ENCODE measurements at places on chromosomes 16 and 17. TPM values are rescaled to one million over a fixed set of nuclear protein-coding genes. Genes with fewer than 3 reads are reported as not detected.

DNA sequence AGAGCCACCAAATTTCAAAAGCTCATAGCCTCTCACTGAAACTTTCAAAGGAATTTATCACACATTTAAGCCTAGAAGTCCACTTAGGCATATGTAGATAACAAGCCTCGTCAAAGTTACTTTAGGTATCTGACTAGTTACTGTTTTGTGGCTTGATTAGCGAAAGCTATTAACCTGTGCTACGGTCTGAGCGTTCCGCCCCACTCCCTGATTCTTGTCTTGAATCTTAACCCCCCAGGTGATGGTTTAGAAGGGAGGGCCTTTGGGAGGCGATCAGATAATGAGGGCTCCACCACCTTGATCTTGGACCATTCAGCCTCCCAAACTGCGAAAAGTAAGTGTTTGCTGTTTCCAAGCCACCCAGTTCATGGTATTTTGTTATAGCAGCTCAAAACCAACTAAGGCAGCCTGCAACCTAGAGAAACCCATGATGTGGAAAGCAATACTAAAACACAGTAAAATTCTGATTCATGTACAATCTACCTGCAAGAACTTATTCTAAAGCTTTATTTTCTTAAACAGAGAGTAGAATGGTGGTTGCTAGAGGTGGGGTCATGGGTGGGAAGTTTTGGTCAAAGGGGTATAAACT, 7.1 kb downstream of the HSDL1 start:
- H3K27me3 ChIP-seq = no peaks in the 10 kb centered on the region
- H3K4me1 ChIP-seq = peaks cover 6% of the 10 kb centered on the region
- H3K36me3 ChIP-seq = no peaks in the 10 kb centered on the region
- DNase-seq = no peak
- H3K27ac ChIP-seq = no peak overlapping the region

DNA sequence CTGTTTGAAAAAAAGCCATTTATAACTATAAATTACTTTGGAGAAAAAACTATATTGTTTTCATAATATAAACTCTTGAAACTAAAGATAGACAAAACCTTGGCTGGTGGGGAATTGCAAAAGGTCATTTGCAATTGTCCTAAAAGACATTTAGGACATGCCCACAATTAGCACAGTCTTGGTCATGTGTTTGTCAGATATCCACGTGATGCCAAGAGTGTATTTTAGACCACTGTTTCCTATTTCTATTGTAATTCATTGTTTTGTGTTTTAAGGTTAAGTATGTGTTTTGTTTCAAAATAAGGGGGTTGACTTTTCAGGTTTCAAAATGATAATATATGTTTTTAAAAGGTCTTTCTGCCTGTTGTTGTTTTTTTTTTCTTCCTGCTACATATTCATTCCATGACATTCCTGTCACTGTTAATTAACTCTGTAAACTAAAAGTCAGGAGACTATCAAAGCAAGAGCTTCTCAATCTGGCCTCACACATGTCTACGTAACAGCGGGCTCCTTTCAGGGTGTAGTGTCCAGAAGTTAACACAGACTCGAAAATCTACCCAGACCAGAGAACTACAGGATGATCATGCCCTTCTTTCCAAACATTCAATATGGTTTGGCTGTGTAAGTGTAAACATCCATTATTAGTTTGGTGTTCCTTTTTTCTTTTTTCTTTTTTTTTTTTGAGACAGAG, 58.7 kb downstream of the COG7 start:
- no peak for DNase-seq
- no peak overlapping the region for H3K4me3 ChIP-seq
- no peaks in the 10 kb centered on the region for H3K27me3 ChIP-seq
- H3K36me3 ChIP-seq = peaks cover 80% of the 10 kb centered on the region
- no peak overlapping the region for H3K27ac ChIP-seq
- peaks cover 29% of the 10 kb centered on the region for H3K4me1 ChIP-seq

DNA sequence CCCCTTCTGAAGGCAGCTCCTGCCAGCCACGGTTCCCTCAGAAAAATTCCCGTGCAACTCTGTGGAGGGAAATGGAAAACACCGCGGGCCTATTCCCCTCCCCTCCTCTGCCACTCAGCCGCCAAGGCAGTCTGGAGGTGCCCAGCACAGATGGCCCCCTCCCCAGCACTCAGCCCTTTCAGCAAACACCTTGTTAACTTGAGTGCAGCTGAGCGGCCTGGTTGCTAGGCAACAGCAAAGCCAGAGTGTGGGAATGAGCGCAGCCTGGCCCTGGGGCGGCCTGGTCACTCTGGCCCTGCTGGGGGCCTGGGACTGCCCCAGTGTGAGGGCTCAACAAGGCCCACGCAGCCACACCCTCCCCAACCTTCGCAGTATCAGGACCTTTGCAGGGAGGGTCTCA, 32.8 kb downstream of the CACNA1G start:
- no peaks in the 10 kb centered on the region for H3K36me3 ChIP-seq
- H3K4me1 ChIP-seq = peaks cover 13% of the 10 kb centered on the region
- H3K4me3 ChIP-seq = no peak overlapping the region
- H3K27me3 ChIP-seq = no peaks in the 10 kb centered on the region
- no peak overlapping the region for H3K27ac ChIP-seq

DNA sequence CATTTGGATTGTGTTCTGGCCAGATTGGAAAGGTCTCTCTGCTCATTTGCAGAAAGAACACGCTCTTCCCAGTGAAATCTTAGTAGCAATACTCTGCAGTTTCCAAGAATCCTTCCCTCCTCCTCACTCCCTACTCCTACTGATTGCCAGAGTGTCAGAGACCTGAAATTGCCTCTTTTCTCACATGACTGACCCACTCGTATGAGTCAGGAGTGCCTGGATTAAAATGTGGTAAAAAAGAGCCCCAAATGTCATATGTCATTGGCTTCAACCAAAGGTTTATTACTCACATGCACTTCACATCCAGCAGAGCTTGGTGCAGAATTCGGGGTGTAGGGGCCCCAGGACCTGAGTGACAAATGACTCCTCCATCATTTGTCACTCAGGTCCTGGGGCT, 39.7 kb upstream of the IRX3 start:
- no peak overlapping the region for H3K4me3 ChIP-seq
- no peak overlapping the region for H3K27ac ChIP-seq
- DNase-seq = no peak
- no peaks in the 10 kb centered on the region for H3K27me3 ChIP-seq

DNA sequence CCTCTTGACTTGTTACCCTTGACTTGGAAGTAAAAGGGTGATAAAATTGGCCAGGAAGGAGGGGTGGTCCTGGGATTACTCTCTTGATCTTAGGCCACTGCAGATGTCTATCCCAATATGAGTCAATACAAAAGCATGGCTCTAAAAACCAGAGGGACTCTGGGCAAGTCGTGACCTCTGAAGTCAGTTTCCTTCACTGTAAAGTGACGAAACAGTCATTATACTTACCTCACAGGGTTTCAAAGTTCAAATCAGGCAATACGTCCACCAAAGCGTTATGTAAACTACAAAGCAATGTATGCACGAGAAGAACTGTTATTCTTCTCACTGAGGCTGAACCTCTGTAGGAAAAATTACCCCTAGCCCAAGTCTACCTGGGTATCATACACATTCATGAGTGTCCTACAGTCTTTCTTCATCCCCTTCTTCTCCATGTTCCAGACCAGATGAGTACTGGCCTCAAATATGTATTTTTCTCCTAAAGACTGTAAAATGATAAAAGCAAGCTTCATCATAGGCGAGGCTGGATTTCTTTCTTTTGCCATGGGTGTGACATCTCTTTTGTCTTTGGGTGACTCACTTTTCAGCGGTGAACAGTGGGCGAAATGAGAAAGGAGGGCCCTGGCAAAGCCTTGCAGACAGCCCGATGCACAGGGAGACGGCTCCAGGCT, 34.5 kb upstream of the CLEC18B start:
- H3K27ac ChIP-seq = no peak overlapping the region
- peaks cover 95% of the 10 kb centered on the region for H3K36me3 ChIP-seq
- H3K4me1 ChIP-seq = no peaks in the 10 kb centered on the region
- H3K4me3 ChIP-seq = no peak overlapping the region
- DNase-seq = no peak

DNA sequence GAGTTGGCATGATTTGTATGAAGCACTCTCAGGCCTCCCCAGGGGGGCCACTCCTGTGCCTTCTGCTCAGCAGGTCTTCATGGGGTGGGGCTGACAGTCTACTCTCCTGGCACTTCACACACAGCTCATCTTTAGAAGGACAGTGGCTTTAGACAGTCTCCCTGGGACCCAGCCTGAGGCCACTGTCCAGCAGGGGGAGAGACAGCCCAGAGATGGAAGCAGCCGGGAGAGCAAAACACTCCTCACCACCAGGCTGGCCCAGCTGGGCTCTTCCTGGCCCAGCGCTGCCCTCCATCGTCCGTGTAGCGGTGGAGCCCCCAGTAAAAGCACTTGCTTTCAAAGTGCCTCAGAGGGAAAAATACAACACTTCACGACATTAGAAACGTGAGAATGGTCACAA, 62.0 kb upstream of the CRHR1 start:
- no peaks in the 10 kb centered on the region for H3K36me3 ChIP-seq
- H3K4me1 ChIP-seq = no peaks in the 10 kb centered on the region
- peaks cover 6% of the 10 kb centered on the region for H3K27me3 ChIP-seq

SLC12A3 gene
- total RNA-seq = not detected

KRTAP9-8 gene
- total RNA-seq = not detected

CCL3 gene
- total RNA-seq = 8.5 TPM

GPRC5C gene
- 58.2 TPM for total RNA-seq
